ENCODE measurements at places on chromosomes 2 and 18.

DNA sequence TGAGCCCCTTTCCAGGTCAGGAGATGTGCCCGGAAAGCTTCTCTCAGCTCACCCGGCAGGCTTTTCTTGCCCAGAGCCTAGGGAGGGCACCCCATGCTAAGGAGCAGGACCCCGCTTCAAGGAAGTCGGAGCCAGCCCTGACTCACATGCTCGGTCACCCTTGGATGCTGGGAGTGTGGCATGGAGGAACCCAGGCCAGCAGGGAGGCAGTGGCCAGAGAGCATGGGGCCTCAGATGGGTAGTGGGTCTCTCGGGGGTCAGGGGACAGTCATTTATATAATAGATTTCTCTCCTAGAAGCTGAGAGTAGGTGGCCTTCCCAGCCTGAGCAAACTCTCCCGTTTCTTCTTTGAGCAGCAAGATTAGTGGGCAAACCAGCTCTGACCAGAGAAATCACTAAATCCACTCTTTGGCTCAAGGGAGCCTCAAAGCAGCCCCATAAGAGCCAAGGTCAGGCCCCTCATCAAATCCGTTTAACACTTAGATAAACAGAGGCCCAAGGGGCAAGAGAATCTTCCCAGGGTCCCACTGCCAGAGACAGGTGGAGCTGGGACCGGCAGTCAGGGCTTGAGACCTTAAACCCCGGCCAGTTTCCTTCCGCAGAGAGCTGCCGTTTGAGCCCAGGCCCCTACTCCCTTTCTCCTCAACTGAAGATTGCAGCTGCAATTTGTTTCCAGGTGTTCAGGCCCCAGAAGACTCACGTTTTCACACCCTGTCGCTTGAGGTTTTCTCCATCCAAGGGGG lies 113.1 kb downstream of the CYP26B1 start:
- DNase-seq = no peak

- DNase-seq = no peak
Measured at GRCh38 chr2:36374585-36374984, 19.0 kb downstream of the CRIM1 start.

- DNase-seq = no peak
Measured at GRCh38 chr2:99256677-99257076, 1.2 kb upstream of the LYG2 start.

GRCh38 chr18:910247-910646 lies 5.6 kb downstream of the ADCYAP1 start:
- DNase-seq = no peak

DNA sequence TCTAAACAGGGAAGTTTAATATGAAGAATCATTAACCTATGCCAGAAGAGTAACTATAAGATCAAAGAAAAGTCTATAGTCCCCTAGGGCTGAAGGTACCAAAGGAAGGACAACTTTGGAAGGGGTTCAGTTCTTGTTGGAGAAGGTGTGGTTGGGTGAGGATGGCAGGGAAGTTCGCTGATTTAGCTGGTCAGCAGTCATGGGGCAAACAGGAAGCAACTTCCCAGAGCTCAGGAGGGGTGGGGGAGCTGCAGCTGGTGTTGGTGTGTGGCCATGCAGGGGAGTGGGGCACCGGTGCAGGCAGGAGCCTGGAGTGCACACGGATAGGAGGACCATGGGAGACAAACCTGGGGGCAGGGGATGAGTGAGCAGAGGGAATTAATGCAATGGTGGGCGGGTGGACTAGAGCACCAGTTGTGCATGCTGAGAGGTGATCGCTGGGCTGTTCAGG lies 34.0 kb downstream of the FHOD3 start:
- DNase-seq = no peak

DNA sequence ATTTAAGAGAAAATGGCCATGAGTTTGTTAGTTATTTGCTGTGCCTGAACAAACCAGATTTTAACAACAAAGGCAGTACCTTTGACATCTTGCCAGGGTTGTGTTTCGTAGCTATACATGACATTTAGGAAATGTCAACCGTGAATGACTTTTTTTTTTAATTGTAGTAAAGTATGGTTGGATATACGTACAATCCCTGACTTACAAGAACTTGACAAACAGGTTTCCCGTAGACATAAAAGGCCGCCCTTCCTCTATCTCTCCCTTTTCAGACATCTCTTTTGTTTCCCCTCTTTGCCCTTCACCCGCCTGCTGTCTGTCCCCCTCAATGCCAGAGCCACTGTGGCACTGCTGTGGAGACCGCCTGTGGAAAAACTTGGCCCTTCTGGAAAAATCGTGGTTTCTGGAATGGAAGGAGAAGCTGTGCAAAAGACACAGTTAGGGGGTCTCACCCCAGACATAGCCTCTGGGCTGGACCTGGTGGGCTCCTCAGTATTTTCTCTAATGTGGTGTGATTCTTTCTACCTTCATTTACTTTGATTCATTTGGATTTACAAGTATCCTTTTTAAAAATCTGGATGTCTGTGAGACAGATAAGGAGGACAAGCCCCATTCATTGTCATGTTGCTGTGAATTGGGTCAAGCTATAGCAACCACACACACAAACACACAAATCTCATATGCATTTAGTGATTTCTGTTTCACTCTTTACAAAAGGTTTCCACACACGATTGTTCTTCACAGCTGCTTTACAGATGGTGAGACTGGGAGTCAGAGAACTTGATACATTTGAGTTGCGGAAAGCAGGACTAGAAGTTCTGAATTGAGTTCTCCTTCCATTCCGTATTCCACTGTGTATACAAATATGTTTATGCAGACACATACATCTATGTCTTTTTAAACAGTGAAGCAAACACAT lies 48.6 kb downstream of the SPATS2L start:
- DNase-seq = no peak

- DNase-seq = no peak
Measured at GRCh38 chr2:60657673-60658072, 98.4 kb upstream of the PAPOLG start.

DNA sequence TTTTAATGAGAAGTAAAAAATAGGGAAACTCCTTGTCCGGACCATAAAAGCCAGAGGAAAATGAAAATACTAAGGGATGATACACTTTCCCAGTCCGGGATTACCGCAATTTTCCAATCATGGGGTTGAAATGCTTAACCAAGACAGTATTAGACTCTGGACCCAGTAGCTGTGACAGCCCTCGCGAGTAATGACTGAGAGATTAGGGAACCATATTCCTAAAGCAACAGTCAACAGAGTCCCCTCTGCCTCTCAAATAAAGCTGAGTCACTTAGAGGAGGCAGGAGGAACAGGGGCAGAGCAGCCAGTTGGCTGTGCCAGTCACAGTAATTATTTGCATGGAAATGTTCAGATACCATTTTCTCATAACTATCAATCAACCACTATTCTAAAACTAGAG lies 34.8 kb downstream of the GPATCH11 start:
- DNase-seq = no peak

- no peak for DNase-seq
Measured at GRCh38 chr2:25257032-25257552, 84.6 kb downstream of the DNMT3A start.

All from H1 (cell line).